Renal pelvis (tissue), 12 donors: ENCODE measurements at places on chromosomes 6 and 20.

DNA sequence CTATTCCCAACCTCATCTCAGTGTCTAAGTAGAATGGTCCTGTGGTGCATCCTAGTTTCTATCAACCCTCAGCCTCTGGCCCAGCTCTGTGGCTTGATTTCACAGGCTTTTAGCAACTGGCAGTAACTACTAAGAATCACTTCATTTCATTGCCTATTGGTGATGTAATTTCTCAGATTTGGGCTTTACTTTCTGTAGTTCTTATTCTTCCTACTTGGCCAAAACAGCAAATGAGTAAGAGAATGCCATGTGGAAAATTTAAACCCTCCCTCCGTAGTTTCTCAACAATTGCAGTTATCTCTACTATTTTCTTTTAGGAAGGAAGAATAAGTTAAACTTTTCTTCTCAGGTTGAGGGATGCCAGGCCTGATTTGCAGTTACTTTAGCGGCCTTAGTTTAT, 387.3 kb downstream of the CDKAL1 start:
- no peak for DNase-seq

DNA sequence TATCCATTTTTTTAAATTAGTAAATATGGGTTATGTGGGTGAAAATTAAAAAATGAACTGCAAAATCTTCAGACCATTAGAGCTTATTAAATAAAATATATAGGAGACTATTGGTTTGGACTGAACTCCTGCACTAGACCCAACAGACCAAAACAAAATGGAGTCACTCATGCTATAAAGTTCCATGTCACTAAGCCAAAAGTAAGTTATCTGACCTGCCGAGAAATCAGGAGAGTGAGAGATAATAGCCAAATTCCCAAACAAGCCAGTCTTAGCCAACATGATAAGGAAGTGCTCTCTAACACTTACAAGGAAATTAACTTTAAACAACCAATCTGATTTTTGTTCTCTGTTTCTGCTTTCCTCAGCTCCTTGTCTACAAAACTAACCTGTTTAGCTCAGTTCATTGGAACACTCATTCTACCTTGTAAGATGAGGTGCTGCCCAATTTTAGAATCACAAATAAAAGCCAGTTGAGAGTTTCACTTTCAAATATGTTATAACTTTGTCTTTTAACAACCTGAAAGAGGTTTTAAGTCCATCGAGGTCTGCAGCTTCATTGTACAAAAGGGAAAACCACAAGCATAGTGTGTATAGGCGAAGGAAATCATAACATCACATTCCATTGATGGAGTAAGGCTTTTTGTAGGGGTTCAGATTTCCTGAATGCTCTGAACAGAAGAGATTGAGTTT, 220.5 kb downstream of the TENT5A start:
- DNase-seq, result no peak

DNA sequence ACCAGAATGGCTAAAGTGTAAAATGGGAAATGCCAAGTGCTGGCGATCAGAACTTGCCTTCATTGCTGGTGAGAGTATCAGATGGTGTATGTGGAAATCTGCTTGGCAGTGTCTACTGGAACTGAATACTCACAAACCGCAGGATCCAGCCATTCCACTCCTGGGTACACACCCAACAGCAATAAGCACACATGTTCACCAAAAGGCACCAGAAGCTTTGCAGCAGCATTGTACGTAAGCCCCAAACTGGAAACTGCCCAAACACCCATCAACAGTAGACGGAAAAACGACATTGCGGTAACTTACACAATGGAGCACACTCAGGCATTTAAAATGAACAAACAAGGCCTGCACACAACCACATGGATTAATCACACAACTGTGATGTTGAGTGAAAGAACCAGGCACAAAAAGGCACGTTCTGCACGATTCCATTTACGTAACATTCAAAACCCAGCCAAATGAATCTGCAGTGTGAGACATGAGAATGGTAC, 37.3 kb upstream of the BPIFA2 start:
- no peak for DNase-seq

- DNase-seq, result no peak
Measured at GRCh38 chr20:4281258-4282055, 266.1 kb upstream of the RNF24 start.

DNA sequence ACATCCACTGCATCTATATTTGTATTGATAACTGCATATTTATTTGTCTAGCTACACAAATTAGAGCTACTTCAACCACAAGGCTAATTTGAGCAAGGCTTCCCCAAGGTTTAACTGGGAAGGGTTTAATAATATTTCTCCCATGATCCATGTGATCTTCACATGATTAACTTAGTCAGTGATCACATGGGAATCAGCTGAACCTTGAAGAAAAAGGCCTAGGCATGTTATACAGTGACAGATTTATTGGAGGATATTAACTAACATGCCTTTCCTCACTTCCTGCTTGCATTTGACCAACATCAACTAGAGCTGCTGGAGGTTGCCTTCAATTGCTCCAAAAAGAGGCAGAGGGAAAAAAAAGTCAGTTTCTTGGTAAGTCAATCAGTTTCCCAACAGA, 417.0 kb downstream of the HAO1 start:
- no peak for DNase-seq

- no peak for DNase-seq
Measured at GRCh38 chr6:49004801-49005200, 458.3 kb downstream of the MMUT start.

GRCh38 chr6:12572896-12573827, 143.4 kb upstream of the PHACTR1 start:
- no peak for DNase-seq

GRCh38 chr20:53320701-53321100, 272.9 kb downstream of the ZNF217 start:
- no peak for DNase-seq

DNA sequence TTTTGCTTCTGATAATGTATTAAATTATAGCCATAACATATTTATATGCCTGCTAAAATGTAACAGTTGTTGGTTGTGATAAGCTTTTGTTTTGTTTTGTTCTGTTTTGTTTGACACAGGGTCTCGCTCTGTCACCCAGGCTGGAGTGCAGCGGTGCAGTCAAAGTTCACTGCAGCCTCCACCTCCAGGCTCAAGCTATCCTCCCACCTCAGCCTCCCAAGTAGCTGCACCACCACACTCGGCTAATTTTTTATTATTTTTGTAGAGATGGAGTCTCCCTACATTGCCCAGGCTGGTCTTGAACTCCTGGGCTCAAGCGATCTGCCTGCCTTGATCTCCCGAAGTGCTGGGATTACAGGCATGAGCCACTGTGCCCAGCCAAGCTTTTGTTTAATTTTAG, 157.8 kb downstream of the ARID1B start:
- no peak for DNase-seq

DNA sequence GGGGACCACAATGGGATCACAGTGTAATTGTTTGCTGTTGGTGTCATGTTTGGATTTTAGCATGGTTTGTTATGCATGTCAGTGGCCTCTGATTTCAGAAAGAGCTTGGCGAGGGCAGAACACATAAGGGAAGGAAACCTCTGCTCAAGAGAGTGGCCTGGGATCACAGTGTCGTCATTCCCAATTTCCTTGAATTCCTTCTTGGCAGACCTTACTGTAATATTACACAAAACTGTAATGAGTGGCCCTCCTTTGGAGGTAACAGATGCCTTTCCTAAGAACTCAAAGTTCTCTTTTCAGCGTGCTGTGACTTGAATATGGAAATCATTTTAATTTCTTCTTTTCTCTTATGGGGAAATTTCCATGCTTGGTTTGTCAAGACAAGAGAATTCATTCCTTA, 46.9 kb downstream of the JAG1 start:
- no peak for DNase-seq

- DNase-seq, result no peak
Measured at GRCh38 chr20:50244352-50245149, 53.9 kb downstream of the CEBPB start.

- no peak for DNase-seq
Measured at GRCh38 chr6:56072856-56073255, 174.5 kb downstream of the COL21A1 start.

- peak; percentile 39 for DNase-seq
Measured at GRCh38 chr20:3710703-3711483, 1.5 kb downstream of the SIGLEC1 start.

DNA sequence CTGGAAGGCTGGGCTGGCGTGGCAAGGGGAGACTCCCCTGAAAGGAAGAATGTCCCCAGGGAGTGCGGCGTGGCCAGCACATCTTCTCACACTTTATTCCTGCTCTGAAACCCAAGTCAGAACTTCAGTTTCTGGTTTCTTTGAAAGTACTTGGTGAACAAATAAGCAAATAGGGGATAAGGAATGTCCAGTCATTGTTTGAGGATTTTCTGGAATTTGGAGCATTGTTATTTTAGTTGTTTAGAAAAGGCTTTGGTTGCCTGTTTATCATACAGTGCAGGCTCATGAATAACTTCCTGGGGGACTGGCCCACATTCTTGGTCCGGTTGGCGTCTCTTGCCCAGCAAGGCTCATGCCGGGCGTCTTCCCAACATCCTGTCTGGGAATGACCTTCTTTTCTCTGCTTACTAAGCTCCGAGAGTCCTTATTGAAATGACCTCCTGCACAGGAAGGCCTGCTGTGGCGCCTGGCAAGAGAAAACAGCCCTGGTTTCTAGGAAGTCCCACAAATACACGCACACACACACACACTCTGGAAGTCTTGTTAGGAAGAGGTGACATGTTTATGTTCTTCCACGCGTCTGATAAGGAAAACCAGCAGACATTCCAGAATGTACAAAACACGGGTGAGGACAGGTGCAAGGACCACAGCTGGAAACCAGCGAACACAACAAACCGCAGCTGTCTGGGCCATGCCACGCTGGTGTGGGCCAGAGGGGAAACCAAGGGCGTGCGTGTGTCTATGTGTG, 71.9 kb downstream of the TMEM170B start:
- no peak for DNase-seq

DNA sequence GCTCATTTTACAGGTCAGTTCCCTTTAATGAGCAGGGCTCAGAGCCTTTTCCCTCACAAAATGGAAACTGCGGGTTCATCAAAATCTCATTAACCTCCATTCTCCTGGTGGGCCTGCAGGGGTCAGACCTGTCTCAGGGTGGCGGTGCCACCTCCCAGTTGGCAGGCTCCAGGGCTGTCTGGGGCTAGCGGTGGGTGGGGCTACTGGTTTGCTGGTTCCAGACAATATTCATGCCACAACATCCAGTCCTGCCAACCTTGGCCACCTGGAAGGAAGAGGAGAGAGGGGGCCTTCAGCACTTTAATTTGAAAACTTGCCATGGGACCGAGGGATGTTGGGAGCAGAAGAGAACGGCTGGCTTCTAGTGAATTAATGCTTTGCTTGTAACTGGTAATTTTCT, 41.9 kb upstream of the CTNNBL1 start:
- DNase-seq, result no peak

DNA sequence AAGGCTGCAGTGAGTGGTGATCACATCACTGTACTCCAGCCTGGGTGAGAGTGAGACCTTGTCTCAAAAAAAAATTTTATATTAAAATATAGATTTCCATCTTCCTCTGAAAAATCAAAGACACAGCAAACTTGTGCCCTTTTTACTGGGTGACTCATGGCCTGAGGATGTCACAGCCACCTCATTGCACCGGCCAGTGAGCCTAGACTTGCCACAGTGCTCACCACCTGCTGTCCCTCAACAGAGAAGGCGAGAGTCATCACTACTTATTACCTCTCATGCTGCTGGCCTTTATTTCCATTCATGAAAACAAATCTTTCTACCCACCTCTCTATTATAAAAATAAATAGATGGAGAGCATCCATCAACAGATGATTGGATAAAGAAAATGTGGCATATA, 295.8 kb downstream of the PREX1 start:
- no peak for DNase-seq

- peak; percentile 28 for DNase-seq
Measured at GRCh38 chr20:8790442-8791074, 278.3 kb upstream of the PLCB4 start.

- no peak for DNase-seq
Measured at GRCh38 chr6:81793821-81794475, 41.5 kb upstream of the TENT5A start.

DNA sequence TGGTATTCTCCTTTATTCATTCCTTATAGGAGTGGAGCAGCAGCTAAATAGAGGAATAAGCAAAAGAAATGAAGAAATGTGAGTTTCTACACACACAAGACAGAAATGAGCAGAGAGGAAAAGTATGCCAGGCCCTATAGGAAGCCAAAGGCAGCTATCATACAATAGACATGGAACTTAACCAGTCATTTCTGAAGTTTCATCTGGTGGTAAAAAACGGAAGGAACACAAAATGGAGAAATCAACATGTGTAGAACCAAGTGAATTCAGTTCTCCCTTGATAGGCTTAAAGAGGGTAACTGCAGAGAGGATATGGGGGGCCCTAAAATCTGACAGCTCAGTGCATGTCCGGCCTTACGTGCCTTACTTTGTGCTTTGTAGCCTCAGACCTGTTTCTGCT, 44.6 kb downstream of the TSBP1 start:
- no peak for DNase-seq

DNA sequence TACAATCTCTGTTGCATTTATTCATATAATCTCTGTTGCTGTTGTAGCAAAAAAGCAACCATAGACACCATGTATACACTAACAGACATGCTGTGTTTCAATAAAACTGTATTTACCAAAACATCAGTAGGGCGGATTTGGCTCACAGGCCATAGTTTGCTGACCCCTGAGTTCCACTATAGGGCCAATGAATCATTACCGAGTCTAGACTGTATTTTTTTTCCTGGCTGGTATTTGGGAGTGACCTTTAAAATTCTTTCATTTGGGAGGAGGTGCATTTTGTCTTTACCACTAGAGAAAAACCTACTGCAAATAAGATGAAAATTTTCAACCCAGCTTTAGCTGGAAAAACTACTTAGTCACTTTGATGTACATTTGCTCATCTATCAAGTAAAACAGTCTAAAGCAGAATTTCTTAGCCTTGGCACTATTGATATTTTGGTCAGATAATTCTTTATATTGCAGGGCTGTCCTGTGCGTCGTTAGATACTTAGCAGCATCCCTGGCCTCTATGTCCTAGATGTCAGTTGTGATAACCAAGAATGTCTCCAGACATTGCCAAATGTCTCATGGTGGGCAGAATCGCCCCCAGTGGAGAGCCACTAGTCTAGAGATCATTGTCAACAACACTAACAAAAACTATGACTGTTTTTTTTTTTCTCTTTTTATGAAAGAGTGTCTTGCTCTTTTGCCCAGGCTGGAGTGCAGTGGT, 39.5 kb downstream of the DCBLD1 start:
- DNase-seq, result no peak

DNA sequence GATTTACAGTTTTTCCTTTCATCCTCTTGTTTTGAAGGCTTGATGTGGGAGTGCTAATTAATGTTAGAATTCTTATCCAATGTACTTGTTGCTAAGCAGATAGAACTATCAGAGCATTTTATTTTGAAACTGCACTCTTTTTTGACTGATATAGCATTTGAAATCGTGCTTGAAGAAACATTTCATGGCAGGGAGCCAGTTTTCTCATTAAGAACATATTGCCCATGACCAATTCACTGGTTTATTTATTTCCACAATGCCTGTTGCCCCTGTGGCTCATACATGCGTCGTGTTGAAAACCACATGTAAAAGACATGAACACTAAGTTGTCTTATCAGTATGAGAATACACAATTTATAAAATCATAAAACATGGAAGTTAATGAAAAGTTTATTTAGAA, 479.7 kb upstream of the FLRT3 start:
- no peak for DNase-seq
